ENCODE measurements at places on chromosomes 11 and 22.
A peak's percentile ranks its signal among the peaks of the same experiment; 100 is the strongest.

- DNase-seq = no peak
Observed at GRCh38 chr11:45379162-45379863, 93.2 kb upstream of the SYT13 start.

DNA sequence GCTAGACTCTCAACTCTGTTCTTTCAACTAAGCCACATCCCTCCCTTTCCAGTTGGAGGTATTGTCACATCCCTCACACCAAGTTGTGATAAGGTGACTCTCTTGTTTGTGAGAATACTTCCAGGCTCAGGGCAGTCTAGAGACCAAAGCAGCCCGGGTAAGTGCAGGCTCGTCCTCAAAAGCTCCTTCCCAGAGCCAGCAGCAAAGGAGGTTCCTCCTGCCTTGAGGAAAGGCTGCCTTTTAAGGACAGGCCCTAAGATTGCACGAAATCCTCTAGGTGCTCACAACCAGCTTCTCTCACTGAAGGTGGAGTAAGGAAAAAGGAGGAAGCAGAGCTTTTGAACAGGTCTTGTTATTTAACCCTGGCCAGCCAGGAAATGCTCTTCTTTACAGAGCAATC, 53.4 kb downstream of the SMCO4 start:
- DNase-seq = no peak

DNA sequence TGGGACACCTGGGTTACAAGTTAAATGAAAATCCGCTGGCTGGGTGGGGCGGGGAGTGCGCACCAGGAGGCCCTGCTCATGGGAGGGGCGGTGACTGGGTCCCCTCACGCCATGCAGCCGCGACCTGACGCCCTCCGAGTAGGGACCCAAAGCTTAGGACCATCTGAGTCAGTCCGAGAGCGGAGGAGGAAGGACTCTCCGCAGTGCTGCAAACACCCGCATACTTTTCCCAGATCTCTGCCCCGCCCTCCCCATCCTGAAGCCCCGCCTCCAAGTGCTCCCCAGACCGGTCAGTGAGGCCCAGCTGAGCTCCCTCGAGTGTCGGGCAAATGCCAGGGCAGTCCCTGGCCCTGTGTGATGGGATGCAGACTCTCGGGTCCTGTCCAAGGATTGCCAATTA, 6.6 kb upstream of the FLI1 start:
- no peak for DNase-seq

GRCh38 chr22:32801537-32802236, at the start of gene TIMP3:
Gene TIMP3 (plus strand): TSS chr22:32801705. CDS start chr22:32802002, 297 bp downstream.
- no peak for DNase-seq

DNA sequence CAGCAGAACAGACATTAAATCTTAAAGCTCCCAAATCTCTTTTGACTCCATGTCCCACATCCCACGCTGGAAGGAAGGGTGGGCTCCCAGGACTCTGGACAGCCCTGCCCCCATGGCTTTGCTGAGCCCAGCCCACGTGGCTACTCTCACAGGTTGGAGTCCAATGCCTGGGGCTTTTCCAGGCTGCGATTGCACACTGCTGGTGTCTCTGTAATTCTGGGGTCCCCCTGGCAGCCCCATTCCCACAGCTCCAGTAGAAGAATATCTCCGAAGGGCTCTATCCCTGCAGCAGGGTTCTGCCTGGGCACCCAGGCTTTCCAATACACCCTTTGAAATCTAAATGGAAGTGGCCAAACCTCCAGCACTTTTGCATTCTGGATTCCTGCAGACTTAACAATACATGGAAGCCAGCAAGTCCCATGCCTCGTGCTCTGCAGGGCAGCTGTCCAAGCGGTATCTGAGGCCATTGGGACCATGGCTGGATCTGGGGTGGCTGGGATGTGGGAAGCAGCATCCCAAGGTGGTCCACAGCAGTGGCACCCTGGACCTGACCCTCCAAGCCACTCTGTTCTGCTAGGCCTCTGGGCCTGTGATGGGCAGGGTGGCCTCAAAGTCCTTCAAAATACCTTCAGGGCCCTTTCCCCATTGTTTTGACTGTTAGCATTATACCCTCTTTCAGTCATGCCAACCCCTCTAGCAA, 47.9 kb upstream of the TH start:
- DNase-seq = no peak

DNA sequence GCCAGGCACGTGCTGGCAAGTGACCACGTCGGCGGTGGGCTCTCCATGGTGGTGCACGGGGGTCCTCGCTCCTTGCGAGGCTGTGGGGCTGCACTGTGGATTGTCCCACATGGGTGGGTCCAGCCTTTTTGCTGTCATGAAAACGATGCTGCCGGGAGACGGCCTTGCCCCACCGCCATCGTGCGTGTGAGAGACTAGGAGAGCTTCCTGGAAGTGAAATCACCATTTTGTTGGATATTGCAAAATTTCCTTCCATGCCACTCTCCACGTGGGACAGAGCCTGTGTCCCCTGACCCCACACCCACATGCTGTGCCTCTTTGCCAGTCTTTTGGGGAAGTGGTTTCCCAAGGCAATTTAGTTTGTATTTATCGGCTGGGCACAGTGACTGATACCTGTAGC, 18.2 kb upstream of the GRAMD4 start:
- DNase-seq = no peak

DNA sequence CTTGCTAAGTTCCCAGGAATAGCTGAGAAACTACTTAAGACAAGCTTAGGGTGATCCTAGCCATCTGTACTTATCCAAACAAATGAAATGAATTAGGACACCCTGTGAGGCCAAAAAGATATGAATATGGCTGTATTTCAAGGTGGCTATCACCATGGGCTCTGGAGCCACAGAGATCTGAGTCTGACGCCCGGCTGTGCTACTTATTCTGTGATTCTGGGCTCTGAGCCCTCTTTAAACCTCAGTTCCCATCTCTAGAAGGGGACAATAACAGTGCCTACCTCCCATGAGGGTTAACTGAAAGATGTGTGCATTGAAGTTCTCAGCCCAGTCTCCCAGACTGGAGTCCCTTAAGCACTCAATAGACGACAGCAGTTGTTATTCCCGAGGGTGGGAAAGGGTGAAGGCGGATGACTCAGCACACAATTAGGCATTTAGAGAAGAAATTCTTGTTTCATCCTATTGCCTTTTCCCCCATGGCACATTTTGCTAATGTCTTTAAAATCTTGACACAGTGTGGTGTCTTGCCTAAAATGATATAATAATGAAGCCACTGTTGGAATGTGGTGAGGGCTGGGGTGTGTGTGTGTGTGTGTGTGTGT, 132.5 kb downstream of the ADAMTS15 start:
- DNase-seq = peak; percentile 2

DNA sequence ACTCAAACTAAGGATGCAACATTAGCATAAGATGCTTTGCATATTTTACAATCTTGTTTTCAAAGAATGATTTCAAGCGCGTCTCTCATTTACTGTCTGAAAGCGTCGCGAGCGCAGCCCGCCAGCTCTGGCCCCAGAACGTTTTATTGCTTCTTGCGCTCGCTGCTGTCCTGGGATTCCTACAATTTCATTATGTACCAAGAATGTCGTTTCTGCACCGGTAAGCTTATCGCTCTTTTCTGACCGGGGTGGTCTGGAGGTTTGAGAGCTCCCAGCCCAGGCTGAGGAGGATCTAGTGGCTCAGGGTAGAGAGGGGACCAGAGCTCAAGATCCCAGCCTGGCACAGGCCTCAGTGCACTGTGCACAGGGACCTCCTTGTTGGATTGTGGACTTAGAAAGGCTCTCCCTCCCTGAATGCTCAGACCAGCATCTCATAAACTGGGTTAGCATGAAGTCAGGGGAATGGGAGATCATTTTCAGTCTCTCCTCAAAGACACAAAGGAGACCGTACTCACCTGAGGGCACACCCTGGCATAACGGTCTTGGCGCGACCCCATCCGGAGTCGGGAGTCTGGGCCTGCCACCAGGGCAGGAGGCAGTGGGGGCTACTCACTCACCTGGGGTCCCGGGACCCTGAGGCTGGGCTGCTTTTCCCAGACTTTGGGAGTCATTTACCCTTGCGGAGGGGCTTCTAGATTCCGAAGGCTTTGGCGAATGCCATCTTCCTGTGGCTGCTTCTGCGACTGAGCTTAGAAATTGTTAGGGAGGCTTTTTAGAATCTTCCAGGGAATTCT, 817.4 kb downstream of the BRD1 start:
- DNase-seq = no peak

DNA sequence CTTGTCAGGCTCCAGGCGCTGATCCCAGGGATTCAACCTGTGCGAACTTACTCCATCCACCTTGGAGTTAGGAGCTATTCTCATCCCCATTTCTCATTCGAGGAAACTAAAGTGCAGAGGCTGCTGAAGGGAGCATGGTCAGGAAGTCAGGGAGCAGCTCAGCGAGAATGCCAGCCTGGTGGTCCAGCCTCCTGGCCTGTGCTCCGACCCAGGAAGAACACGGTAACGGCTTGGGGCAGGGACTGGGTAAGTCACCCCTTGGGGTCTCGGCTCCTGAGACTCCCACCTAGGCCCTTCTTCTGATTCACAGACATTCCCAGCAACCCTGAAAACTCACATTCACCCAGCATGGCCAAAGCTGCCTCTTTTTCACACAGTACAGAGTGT, 132.8 kb downstream of the CRYBB2 start:
- no peak for DNase-seq

DNA sequence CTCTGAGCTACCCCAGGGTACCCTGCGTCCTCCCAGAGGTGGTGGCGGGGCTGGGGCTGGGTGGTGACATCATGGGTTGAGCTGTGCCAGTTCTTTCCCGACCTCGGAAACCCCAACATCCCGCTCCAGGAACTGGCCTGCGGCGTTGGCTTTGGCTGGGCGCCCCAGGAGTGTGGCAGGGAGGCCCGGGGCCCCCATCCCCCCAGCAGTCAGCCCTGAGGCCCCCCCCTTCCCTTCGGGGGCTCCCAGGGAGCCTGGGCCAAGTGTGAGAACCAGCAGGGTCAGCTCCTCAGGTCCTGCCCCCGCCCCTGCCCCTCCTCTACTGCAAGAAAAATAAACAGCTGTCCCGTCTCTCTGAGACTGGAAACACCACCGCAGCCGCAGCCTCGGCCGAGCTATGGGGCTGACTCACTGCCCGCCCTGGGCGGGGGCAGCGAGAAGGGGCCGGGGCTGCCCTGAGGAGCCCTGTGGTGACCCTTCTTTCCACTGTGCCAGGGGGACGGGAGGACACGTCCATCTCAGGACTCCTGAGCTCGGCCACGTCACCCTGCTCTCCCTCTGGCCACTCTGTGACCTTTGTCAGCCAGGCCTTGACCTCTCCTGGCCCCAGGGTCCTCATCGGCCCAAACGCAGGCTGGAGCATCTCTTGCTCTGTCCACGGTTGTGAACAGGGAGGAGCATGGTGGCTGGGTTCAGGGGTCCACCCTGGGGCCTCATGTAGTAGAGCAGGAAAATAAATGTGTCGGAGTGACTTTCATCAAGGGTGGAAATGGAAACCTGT, 73.4 kb downstream of the WNT7B start:
- no peak for DNase-seq

DNA sequence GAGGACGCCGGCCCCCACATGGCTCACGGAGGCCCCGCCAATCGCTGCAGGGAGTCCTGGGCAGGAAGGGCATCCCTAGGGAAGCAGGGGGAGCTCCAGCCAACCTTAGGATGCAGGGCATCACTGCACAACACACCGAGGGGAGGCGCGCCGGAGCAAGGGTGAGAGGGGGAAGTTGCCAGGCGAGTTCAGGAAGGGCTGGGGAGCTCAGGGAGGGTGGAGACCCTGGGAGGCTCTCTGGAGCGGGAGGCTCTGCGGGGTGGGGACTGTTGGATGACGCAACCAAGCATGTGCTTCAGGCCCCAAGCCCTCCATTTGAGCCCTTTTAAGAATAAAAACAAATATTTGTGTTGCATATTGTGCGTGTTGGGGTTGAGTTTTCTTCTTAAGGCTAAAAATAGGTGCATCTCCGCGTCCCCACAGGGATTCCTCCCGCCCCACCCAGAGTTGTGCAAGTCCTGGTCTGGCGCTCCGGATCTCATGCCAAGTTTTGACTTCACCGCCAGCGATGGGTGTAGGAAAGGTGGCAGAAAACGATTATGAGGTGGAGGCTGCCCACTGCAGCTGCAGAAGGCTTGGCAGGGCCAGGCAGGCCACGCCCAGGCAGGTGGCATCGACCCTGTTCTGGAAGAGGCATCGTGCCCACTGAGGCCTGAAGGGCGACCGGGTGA, 65.2 kb downstream of the WNT7B start:
- no peak for DNase-seq

GRCh38 chr11:95498722-95499425, 267.9 kb upstream of the SESN3 start:
- DNase-seq = no peak

GRCh38 chr11:41989823-41990380, 530.5 kb upstream of the LRRC4C start:
- no peak for DNase-seq

DNA sequence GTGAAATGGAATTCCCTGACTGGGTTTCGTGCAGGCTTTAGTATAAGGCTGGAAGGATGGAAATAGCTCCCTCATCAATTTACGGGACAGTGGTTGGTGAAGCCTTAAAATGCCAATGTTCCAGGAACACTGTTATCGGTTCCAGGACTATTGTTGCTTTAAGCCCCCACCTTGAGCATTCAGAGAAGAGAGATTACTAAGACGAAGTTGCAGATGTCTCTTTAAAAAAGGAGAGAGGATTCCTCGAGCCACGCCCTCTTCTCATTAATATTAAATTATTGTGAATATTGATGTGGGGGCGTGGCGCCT, 195 bp upstream of the CREB3L1 start:
- DNase-seq = no peak

DNA sequence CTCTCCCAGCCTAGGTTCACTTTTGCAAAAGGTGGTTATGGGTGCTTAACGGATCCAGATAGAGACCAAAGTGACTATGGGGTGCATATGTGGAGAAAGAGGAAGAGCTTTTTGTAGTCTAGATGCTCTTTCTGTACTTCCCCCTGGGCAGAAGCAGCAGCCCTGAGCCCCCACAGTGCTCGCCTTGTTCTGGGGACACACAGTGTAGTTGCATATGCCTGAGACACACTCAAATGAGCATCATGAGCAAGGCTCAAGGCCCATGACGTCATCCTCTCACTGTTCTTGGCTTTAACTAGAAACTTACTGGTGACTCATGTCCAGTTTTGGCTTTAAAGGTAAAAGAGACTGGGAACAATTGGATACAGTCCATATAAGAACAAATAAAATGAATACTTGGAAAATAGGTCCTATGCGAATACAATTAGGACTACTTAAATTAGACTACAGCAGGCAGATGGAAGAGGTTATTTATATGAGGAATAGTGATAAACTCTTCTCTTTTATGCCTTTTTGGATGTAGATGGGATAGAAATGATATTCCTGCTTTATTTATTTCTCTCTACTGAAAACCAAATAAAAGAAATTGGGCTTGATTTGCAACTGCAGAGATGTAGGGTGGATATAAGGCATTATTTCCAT, 20.1 kb upstream of the PEX26 start:
- peak; percentile 86 for DNase-seq

DNA sequence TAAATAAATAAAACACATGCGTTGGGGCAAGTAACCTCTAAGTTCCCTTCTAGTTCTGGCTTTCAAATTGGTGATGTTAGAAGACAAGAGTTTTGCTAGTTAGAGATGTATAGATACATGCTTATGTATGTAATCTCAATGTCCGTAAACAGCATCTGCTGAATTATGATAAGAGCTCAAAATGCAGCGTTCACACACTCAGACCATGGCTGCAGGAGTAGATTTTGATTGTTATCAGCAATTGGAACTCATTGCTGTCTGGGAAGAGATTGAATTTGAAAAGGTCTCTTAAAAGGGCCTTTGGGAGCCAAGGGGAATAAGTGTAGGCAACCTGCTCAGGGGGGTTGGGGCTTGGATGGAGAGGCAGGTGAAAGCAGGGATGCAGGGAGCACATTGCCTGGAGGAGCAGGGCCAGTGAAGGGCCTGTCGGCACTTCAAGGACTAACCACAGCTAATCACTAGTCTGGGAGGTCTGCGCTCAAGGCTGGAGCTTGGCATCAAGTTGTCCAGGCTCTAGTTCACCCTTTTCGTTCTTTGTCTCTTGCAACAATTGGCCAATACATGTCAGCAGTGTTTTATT, 2.7 kb upstream of the RAG1 start:
- DNase-seq = no peak

- DNase-seq = peak; percentile 72
Observed at GRCh38 chr11:35548925-35549561, 23.6 kb upstream of the PAMR1 start.
